MCF 10A (cell line): ENCODE measurements at places on chromosomes 5 and 9.

DNA sequence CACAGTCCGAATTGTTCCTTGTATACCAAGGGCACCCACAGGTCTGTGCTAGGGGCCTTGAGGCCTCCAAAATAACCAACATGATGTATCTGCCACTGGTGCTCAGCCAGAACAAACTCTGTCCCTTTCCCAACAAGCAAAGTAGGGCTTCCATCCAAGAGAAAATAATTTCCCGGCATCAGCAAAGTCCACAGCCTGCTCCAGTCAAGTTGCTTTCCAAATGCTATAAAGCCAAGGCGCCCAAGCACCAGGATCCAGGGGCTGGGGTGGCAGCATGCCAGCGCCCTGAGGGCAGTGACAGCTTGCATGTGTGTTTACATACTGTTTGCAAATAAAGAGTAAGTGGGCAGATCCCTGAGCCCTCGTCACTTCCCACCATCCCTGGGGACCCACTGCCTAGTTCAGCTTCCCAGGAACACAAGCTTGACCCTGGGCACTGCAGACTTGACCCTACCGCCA lies 155.9 kb downstream of the ERCC6L2 start:
- DNase-seq, result peak; percentile 65

- DNase-seq, result peak; percentile 87
These were observed 1.9 kb upstream of the FIBCD1 start for GRCh38 chr9:130940693-130941576.

DNA sequence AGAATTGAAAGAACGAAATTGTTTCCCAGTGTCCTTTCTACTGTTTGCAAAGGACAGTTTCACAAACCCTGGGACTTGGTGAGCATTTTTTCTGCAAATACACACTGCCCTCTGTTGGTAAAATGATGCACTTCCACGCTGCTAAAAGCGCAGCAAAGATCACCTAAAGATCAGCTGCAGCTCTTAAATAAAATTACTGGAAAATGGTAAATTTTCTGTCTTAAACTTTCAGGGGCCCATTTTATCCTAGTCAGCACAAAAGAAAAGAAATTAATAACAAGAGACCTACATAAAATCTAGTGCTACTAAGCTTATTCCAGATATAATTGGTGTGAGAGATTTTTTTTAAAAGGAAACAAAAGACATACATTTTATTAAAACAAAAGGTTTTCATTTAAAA lies 566.0 kb downstream of the CAAP1 start:
- DNase-seq, result peak; percentile 70

- no peak for DNase-seq
These were observed 106.8 kb downstream of the WNK2 start for GRCh38 chr9:93290495-93291434.

GRCh38 chr5:172762214-172763119 lies 8.5 kb downstream of the DUSP1 start:
- no peak for DNase-seq
